Colonic mucosa (tissue), 4 donors: ENCODE measurements at places on chromosomes 1 and 21. TPM values are rescaled to one million over a fixed set of nuclear protein-coding genes. Genes with fewer than 3 reads are reported as not detected.

Gene C1orf115
- 80.6 TPM for total RNA-seq

GRCh38 chr1:85289848-85290335 lies 13.5 kb upstream of the BCL10 start:
- no peaks in the 10 kb centered on the region for H3K36me3 ChIP-seq
- no peak overlapping the region for H3K4me3 ChIP-seq
- no peaks in the 10 kb centered on the region for H3K4me1 ChIP-seq
- no peaks in the 10 kb centered on the region for H3K27me3 ChIP-seq
- H3K27ac ChIP-seq: no peak overlapping the region
- no peak for DNase-seq

GRCh38 chr1:221886743-221887414 lies 145.0 kb upstream of the DUSP10 start:
- DNase-seq: peak; percentile 25
- H3K27ac ChIP-seq: no peak overlapping the region
- H3K4me3 ChIP-seq: no peak overlapping the region
- H3K4me1 ChIP-seq: no peaks in the 10 kb centered on the region
- H3K27me3 ChIP-seq: no peaks in the 10 kb centered on the region

DNA sequence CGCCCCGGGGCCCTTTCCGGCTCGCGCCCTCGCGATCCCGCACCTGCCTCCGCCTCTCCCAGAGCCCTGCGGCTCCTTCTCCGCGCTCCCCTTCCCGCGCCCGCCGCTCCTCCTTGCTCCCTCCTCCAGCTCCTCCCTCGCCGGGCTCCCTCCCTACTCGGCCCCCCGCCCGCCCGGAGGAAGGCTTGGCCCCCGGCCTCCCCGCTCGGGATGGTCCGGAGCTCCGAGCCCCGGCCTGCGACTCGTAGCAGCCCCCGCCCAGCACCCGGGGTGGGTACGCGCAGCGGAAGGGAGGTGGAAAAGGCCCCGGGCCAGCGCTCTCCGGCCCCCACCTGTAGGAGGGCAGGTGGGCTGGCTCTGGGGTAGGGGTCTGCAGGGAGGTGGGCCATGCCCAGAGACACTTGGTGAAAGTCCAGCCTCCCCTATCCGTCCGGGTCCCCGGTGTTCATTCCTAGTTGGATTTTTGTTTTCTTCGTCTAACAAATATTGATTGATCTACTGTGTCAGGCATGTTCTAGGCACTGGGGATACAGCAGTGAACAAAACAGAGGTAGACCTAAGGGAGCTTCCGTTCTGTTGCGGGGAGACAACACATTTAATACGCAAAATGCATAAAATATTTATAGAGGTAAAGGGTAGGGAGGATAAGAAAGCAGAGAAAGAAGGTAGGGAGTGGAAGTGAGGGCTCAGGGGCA lies at the start of gene HTR1D:
TSS of gene HTR1D (minus strand) at position 82 of the 695 bp plus-strand sequence. CDS start 23,283 bp downstream, outside the sequence.
- peak within 1 kb of the TSS; percentile 51 for H3K4me3 ChIP-seq
- H3K4me1 ChIP-seq: no peaks in the 10 kb centered on the region
- H3K36me3 ChIP-seq: no peaks in the 10 kb centered on the region
- no peak for DNase-seq
